Esophagus squamous epithelium (tissue), 5 donors: ENCODE measurements at places on chromosomes 2 and 18.

GRCh38 chr18:44700652-44701051 is 20.0 kb downstream of the SETBP1 start:
- H3K27ac ChIP-seq = peak overlapping the region; percentile 6
- peaks cover 51% of the 10 kb centered on the region for H3K4me1 ChIP-seq
- no peak overlapping the region for H3K4me3 ChIP-seq
- no peaks in the 10 kb centered on the region for H3K27me3 ChIP-seq
- no peak for DNase-seq

DNA sequence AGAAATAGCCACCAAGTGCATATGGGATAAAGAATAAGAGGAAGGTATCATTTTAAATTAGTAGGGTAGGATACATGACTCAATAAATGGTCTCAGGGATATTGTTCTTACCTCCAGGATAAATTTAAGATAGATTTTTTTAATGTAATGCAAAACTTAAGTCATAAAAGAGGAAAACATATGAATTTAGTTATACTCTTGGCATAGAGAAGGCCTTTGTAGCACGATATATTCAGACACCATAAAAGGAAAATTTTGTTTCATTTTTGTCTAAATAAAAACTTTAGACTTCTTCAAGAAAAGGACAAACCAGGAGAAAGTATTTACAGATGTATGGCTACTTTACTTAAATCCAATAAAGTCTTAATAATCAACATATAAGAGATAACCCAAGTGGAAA is 78.5 kb upstream of the CAB39 start:
- H3K4me3 ChIP-seq = no peak overlapping the region
- no peaks in the 10 kb centered on the region for H3K4me1 ChIP-seq
- H3K36me3 ChIP-seq = no peaks in the 10 kb centered on the region
- H3K27ac ChIP-seq = no peak overlapping the region

DNA sequence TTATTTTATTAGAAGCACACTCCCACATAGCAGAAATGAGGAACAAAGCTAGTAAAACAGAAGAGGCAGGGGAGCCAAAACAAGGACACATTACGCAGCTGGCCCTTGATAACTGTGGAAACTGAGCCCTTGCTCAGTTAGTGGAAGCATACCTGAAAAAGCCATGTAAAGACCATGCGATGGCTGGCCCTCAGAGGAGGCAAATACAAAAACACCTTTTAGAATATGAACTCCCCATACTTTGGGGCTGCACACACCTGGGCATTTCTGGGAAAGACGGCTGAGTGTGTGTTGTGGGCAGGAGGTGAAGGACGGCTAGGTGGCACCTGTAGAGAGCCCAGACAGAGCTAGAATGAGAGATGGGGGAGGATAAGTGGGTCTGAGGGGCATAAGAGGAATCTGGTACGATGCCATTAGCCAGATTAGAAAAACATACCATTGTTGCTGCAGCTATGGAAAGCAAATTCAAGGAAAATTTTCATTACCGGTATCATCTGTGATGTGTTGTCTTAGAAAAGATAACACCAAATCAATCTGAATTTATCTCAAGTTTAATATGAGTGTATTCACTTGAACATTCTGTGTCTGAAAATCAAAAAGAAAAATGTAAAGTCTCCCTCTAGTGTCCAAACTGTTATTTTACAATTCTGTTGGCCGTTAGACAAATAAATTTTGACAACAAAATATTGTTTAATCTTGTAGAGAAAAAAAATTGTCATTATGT is 45.2 kb upstream of the SULT1C3 start:
- H3K27me3 ChIP-seq = no peaks in the 10 kb centered on the region
- DNase-seq = no peak
- no peaks in the 10 kb centered on the region for H3K36me3 ChIP-seq
- no peaks in the 10 kb centered on the region for H3K4me1 ChIP-seq

DNA sequence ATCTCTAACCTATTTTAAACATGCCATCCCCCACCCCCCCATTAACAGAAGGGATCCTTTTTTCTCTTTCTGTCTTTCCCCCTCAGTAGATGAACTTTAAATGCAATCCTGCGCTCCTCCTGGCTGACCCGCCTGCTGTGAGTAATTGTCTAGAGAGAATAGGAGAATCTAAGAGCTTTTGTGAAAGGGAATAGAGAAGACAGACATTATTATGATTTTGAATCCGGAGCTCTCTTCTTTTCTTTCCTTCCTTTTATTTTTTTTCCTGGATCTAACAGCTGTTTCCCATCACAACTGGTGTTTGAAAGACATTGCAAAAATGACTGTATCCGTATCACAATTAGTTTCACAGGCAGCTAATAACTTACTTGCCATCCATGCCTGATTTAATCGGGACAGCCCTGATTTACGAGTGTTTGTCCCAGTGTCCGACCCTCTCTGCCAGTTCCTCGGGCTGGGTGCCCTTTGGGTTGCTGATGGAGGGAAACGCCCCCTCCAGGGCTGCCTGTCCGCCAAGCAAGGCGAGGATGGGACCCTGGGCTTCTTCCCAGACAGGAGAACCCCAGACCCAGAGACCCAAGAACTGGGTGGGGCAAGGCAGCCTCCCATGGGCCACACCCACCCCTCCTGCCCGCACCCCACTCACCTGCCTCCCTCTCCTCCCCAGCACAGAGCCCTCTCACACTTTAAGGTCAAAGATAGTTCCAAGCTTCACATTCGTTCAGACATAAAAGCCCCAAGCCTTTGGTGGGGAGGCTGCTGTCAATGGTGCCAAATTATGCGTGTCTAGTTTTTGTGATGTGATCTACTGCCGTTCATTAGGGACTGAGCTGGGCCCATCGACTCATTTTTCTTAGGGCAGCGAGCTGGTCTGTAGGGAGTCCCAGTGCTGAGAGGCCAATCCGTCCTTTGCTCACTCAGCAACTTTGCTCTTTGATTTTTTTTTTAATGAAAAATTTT is 231.7 kb downstream of the ZNF516 start:
- H3K4me1 ChIP-seq = peaks cover 18% of the 10 kb centered on the region
- H3K27me3 ChIP-seq = no peaks in the 10 kb centered on the region
- peak overlapping the region; percentile 88 for H3K27ac ChIP-seq
- no peaks in the 10 kb centered on the region for H3K36me3 ChIP-seq

DNA sequence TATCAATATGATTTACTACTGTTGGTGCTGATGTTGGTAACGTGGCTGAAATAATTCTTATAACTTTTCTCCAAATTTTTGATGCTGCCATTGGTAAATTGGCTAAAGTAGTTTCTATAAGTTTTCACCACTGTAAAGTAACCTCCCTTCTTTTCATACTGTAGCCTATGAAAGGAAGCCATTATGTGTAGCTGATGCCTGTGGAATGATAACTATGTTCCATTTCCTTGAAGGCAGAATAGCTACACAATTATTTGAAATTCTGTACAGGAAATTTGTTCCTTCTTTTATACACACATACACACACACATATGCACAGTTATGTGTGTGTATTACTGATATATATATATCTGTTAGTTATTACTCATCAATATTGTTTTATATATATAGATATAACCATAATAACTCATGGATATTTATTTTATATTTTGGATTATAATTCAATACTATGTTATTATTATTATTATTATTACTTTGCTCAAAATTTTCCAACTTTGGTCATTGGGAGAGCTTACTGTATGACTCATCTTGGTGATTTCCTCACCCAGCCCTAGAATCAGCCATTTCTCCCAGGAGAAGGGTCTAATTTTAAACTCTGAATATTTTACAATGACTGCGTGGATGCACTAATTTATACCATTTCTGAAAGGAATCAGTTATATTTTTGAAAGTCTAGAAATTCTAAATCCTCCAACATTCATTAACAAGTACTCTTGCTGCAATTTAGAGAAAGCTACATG is 1677.7 kb downstream of the SUCLG1 start:
- DNase-seq = no peak
- no peak overlapping the region for H3K27ac ChIP-seq
- no peaks in the 10 kb centered on the region for H3K4me1 ChIP-seq
- no peaks in the 10 kb centered on the region for H3K36me3 ChIP-seq
- H3K27me3 ChIP-seq = no peaks in the 10 kb centered on the region

DNA sequence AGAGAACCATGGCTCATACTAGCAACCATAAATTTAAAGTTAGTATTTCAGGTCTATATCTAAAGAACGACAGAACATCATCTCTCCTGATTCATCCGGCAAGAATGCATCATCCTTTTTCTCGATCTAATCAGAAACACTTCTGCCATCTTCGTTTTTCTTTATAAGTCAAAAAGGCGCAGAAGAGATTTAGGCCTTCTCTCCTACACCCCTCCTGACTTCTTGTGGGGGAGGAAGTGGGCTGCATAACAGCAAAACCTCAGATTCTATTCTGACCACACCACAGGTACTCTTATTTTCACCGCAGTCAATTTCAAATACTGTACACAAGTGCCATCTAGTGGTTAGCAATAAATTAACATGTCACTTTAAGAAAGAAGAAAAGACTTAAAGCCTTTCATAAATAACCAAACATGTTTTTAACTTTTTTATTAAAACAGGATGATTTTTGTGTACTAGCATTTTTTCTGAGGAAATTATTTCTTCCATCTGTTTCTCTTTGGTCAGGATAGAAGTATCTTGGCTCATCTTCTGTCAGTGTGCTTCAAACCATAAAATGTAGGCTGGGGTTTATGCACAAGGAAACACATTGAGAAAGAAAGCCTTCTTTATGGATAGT is 48.4 kb upstream of the PIK3C3 start:
- no peaks in the 10 kb centered on the region for H3K27me3 ChIP-seq
- no peak overlapping the region for H3K4me3 ChIP-seq
- no peak for DNase-seq
- no peak overlapping the region for H3K27ac ChIP-seq
- no peaks in the 10 kb centered on the region for H3K36me3 ChIP-seq

GRCh38 chr2:34012715-34013302 is 413.7 kb upstream of the FAM98A start:
- H3K27me3 ChIP-seq = no peaks in the 10 kb centered on the region
- no peaks in the 10 kb centered on the region for H3K36me3 ChIP-seq
- DNase-seq = no peak
- no peak overlapping the region for H3K4me3 ChIP-seq
